ENCODE measurements at places on chromosomes 2 and 18.

GRCh38 chr18:13610555-13611141, 115.7 kb downstream of the FAM210A start:
- DNase-seq = no peak

DNA sequence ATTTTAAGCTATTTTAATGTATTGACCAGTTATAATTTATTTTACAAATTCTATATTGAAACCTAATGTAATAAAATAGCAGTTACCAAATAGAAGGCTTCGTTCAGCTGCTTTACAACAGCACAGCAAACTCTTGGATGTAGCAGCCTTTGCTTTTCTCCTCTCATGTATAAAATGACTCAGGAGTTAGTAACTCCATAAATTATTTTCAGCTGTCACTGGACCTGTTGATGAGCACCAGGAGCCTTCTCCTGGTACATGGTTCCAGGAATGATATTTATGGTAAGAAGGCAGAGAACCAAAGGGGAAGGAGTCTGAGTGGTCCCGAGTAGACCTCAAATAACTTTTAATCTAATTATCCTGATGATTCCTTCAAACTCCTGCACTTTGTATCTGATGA, 256.4 kb upstream of the NETO1 start:
- DNase-seq = no peak

- no peak for DNase-seq
Observed at GRCh38 chr2:128732976-128733431, 414.3 kb upstream of the HS6ST1 start.

DNA sequence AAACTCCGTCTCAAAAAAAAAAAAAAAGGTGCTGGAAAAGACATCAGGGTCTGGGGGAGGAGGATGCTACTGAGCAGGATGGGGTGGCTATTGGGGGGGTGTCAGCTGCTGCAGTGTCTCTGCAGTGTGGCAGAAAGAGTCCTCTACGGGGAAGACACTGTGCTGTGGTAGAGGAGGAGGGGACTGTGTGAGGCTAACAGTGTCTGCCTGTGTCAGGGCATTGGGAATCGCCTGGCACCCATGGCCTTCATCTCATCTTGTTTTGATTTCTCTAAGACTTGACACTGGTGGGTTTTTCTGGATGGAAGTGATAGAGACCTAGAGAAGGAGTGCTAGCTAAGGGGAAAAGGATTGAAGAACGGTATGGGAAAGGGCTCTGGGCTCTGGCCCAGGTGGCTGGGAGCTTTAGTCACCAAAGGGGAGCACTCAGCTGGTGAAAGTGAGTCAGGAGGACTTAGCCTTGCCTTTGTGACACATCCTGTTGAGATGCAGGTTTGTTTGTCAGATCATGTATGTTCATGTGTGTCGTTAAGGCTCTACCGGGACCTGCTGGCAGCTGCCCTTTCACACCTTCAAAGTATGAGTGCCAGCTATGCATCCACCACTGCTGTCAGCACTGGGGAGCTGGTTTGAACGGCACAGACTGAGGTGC, 58.0 kb downstream of the FARP2 start:
- no peak for DNase-seq

DNA sequence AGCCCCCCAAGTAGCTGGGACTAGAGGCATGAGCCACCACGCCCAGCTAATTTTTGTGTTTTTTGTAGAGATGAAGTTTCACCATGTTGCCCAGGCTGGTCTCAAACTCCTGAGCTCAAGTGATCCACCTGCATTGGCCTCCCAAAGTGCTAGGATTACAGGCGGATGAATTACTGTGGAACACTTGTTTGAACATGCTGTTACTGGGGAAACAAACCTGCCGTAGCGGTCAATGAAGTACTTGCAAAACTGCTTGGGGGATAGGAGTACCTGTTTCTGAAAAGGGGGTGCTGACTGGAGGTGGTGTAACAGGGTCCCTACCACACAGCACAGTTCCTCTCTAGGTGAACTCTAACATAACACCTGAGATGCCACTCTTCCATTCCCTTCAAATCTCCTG, 5.9 kb upstream of the IMPACT start:
- no peak for DNase-seq

Measured in bone marrow (tissue), 2 donors.